BJ (cell line): ENCODE measurements at places on chromosomes 5 and 9. TPM values are rescaled to one million over a fixed set of nuclear protein-coding genes. Genes with fewer than 3 reads are reported as not detected.

DNA sequence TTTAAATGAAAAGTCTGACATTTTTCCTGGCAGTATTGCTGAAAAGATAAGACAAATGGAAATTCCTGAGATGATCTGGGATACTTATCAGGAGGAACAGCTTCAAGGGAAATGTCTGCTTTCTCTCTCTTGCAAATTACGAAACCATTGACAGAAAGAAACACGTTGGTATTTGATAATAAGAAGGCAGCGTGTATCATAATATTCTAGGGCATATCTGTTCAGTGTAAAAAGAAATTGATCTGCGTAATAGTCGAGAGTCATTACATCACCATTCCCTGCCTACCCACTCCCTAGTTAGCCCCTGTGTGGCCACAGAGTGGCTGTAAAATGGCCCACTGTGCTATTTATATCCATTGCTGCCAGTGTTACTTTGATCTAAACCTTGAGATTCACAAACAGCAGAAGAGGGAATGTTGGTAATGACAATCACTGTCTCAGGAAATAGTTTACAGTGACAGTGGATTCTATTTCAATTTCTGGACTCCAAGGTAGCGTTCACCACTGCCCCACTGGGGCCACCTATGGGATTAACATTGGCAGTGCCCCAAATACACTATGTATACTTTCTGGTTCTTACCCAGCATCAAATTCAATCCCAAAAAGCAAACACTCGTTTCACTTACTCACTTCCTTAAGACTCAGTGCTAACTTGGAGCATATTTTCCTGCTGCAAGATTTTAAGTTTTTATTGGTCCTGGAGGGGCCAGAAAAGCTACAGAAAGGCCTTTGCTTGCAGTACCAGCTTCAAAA, 133.4 kb upstream of the GAS1 start:
- DNase-seq: no peak

- no peak for DNase-seq
Observed at GRCh38 chr9:75358846-75359245, 270.5 kb downstream of the OSTF1 start.

Gene IGIP
- 1.5 and 3.8 TPM in 2 replicates for polyA plus RNA-seq

Gene CDX1
- polyA plus RNA-seq: 0.39 and 0.97 TPM in 2 replicates

GRCh38 chr5:156378159-156378558, 51.2 kb downstream of the SGCD start:
- DNase-seq: no peak

GRCh38 chr5:33688066-33688465, 203.7 kb downstream of the ADAMTS12 start:
- DNase-seq: no peak

Gene TRIM7
- 3.2 and 3.9 TPM in 2 replicates for polyA plus RNA-seq

Gene NOTCH1
- 0.97 and 1.3 TPM in 2 replicates for polyA plus RNA-seq

Gene HAPLN1
- polyA plus RNA-seq: 2.5 and 4.1 TPM in 2 replicates

- DNase-seq: no peak
Observed at GRCh38 chr5:470961-471749, 28.2 kb downstream of the EXOC3 start.

Gene PCDHA1
- polyA plus RNA-seq: 0.04 and 0.12 TPM in 2 replicates

DNA sequence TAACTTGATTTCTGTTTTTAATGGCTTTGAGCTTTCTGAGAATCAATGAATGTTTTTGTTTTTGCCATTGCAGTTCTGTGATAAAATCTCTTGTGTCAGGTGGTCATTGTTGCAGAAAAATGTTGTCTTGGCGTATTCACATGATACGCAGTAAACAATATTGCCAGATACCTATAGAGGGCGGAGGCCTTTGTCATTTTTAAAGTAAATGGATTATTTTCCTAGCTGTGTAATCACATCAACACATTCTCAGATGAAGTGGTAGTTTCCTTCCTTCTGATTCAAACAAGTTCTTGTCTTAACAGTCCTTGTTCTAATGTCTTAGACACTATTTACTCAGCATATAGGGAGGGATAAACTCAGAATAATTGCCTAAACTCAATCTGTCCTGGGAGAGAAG, 109.9 kb upstream of the DAB2 start:
- no peak for DNase-seq

DNA sequence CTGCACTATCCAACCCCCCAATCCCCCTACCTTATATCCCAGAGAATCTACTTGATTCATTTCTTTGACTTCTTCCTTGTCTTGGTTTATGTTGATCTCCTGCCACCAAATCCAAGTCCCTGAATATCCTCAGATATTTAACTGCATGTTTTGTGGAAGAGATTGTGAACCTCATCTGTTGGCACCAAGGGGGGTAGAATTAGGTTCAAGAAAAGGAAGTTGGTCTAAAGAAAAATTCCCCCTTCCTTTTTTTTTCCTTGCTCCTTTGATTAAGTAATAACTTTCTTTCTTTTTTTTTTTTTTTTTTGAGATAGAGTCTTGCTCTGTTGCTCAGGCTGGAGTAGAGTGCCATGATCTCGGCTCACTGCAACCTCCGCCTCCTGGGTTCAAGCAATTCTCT, 526 bp upstream of the CD14 start:
- DNase-seq: no peak

DNA sequence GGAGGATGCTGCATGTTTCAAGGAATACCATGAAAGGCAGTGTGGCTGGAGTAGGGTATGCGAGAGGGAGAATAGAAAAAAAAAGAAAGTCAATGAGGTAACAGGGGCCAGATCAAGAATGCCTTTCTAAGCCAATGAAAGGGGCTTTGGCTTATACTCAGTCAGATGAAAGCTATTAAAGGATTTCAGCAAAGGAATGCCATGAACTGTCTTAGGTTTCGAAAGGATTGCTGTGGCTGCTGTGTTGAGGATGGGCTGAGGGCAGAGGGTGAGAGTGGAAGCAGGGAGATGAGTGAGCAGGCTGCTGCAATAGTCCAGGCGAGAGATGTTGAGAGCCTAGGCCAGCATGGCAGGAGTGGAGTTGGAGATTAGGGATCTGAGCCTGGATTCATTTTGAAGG, 135.4 kb upstream of the CKMT2 start:
- peak; percentile 17 for DNase-seq

Gene FRMPD1
- not detected in 2 replicates for polyA plus RNA-seq

Gene ZCCHC10
- 21.1 TPM in 2 replicates for polyA plus RNA-seq

DNA sequence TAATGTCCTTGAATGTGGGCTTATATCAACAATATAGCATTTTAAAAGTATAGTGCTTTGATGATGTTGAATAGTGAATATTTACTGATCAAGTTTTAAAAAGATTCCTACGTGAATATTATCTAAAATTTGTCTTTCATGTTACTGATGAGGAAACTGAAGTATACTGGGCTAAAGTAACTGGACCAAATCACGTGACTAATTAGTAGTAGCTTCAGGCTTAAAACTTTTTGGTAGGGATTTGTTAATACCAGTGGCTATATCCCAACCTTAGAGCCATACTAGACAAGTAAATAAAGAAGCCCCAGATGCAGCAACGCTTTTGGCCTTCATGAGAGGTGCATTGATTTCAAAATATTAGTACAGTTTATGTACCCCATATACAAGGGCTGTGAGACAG, 152.1 kb upstream of the EDIL3 start:
- DNase-seq: no peak

Gene PRR16
- 44.8 and 48.7 TPM in 2 replicates for polyA plus RNA-seq

DNA sequence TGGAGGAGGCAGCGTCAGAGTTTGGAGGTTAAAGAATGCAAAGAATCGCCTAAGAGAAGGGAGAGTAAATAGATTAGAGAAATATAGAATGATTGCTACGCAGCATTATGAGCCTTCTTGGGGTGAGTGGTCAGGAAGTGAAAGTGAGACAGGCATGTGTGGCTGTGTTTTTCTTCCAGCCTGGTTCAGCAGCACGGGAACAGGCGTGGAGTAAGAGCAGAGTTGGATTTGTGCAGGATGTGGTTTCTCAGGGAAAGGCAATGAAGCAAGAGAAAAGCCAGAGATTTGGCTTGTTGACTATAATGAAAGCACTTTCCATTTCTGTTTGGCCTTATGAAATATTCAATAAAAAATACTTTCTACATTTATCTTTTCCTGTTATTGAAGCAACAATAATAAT, 34.3 kb upstream of the FRMD3 start:
- DNase-seq: no peak

GRCh38 chr9:78892182-78892581, 595.3 kb downstream of the PSAT1 start:
- DNase-seq: no peak

Gene MTMR12
- polyA plus RNA-seq: 11.1 and 16.5 TPM in 2 replicates

DNA sequence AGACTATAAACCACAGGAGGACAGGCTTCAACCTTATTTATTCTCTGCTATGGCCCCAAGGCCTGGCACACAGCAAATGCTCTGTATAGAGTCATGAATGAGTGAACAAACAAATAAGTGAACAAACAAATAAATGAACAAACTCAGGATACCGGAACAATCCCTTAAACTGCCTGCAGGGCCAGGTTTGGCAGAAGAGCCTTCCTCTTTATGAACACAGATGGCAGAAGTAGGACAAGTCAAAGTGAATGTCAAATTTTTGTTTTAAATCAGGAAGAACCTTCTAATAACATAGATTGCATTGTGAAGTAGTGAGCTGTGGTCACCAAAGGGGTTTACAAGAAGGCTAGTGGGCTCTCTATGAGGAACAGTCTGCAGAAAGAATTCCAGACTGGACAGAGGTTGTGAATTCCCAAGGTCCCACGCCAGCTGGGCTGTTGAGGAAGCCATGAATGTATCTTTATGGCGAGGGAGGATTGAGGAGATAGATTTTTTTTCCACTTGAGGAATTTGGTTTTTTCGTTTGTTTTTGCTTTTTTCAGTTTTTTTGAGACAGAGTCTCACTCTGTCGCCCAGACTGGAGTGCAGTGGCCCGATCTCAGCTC, 30.3 kb upstream of the STING1 start:
- DNase-seq: no peak

- DNase-seq: no peak
Observed at GRCh38 chr5:170097934-170098333, 7.8 kb upstream of the FOXI1 start.

DNA sequence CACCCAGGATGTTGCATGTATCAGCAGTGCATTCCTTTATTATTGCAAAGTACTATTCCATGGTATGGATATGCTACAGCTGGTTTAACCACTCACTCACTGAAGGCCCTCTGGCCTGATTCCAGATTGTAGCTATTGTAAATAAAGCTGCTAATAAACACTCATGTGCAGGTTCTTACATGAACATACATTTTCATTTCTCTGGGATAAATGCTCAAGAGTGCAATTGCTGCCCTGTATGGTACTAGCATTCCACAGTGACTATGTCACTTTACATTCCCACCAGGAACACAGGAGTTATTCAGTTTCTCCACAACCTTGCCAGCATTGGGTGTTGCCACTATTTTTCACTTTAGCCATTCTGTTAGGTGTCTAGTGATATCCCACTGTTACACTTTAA, 267.6 kb downstream of the SPOCK1 start:
- DNase-seq: no peak

GRCh38 chr9:115034801-115035200, 83.2 kb downstream of the TNC start:
- DNase-seq: peak; percentile 60

DNA sequence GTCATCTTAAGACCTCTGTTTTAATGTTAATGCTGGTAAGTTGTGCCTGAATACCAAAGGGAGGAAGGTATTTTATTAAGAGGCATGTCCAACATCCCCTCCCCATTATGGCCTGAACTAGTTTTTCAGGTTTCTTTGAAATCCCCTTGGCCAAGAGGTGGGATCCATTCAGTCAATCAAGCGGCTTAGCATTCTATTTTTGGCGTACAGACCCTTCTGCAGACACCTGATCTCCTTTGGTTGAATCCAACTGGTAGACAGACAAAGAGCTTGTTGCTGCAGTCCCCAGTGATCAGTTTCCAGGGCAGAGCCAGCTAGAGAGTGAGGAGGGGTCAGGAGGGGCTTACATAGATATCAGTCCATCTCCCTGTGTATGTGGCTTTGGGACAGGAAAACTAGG, 7.9 kb upstream of the KCNMB1 start:
- DNase-seq: no peak

GRCh38 chr5:173591056-173591514, 25.4 kb downstream of the BOD1 start:
- no peak for DNase-seq

Gene BHMT
- polyA plus RNA-seq: not detected in 2 replicates

Gene SHB
- 14.0 and 18.6 TPM in 2 replicates for polyA plus RNA-seq

GRCh38 chr5:11905206-11905605, 960 bp upstream of the CTNND2 start:
- no peak for DNase-seq

DNA sequence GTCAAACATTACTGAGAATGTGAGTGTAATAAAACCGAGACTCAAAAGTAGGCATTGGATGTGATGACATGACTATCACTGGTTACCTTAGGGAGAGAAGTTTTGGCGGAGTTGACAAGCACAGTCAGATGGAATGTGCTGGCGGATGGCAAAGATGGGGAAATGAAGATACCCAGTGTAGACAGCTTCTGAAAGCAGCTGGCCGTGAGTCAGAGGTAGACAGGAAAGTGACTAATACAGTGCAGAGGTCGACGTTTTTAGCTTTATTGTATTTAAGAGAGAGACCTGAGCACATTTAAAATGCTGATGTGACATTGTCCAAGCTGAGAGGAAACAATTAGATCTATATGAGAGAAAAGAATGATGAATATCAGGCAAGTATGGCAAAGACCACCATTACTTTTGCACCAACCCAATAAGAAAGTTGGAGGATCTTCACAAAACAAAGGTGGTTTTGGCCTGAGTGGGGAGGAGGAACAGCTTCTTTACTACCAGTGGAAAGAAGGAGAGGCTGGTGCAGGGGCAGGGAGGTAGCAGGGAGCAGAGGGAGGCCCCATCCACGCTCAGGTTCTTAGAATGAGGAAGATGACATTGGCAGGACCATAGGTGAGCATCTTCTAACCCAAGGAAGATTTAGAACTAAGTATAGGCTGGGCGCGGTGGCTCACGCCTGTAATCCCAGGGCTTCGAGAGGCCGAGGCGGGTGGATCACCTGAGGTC, 36.7 kb upstream of the KCNIP1 start:
- peak; percentile 39 for DNase-seq

Gene FIBCD1
- polyA plus RNA-seq: 1.2 and 1.4 TPM in 2 replicates

Gene CCDC183
- 0.20 and 0.33 TPM in 2 replicates for polyA plus RNA-seq

DNA sequence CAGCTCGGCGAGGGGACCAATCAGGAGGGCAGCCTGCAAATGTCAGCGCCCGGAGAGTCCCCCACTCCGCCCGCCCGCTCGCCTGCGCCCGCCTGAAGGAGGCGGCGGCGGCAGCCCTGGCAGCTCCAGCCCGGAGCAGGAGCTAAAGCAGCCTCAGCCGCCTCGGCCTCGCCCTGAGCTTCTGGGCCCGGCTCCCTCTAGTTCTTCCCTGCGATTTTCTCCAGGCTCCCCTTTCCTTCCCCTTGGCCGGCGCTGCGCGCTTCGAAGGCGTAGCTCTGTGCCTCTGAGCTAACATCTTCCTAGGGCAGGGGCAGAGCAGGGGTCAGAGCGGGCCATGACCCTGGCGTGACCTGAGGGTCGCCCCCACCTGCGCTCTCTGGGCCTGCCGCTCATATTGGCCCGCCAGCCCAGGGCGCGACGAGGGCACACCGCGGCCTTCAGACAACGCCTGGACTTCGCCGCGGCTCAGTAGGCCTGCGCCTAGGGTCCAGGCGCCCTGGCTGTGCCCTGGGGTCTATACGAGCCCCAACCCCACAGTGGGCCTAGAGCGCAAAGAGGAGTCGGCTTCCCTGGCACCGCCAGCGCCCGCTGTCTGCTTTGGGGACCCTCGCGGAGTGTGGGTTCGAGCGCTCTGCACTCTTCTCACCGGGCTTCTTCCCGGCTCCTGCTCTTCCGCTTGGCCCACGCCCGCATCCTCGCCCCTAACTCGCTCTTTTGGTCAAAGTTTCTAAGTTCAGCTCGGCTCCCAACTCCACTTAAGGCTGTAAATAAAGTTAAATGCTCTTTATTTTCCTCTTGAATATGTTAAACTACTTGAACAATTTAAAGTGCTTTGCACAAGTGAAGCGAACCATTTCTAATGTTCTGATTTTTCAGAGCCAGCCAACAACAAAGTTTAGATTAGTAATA, 504 bp upstream of the OTP start:
- no peak for DNase-seq

GRCh38 chr9:76610011-76610352, 151.0 kb downstream of the GCNT1 start:
- peak; percentile 47 for DNase-seq
